ENCODE measurements at places on chromosomes 4 and X. TPM values are rescaled to one million over a fixed set of nuclear protein-coding genes. Genes with fewer than 3 reads are reported as not detected.

DNA sequence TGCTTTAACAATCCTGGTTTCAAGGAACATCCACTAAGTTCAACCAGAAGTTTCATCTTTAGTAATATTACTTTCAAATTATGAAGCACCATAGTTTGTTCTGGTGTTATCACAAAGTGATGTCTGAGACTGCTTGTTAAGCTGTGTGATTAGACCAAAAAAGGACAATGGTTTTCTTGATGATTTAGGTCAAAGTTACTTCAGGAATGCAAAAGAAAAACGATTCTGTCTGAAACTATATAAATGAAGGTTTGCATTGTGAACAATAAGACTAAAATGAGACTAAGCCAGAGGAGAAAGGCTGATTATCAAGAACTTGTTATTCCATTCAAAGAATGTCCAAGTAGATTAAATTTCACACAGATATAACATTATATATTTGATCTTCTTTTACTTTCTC is 122.4 kb upstream of the ETNPPL start:
- no peak for DNase-seq
- no peaks in the 10 kb centered on the region for H3K27me3 ChIP-seq
- no peak overlapping the region for H3K27ac ChIP-seq
- H3K4me3 ChIP-seq, result no peak overlapping the region
- peaks cover 5% of the 10 kb centered on the region for H3K4me1 ChIP-seq

POU4F2 gene
- total RNA-seq, result not detected

COX7B2 gene
- total RNA-seq, result not detected

GAGE13 gene
- total RNA-seq, result not detected

SHROOM2 gene
- total RNA-seq, result not detected

VCX gene
- total RNA-seq, result not detected
